ENCODE measurements at places on chromosomes 5 and 9. TPM values are rescaled to one million over a fixed set of nuclear protein-coding genes. Genes with fewer than 3 reads are reported as not detected.

PCDHAC2 gene
- 0.06 TPM for polyA plus RNA-seq

SPARC gene
- 2,564 TPM for polyA plus RNA-seq

SPINK5 gene
- polyA plus RNA-seq: 0.90 TPM

C9 gene
- not detected for polyA plus RNA-seq

NIPAL4 gene
- polyA plus RNA-seq: not detected

Data from ovary (tissue), 10 donors.